WTC11 (cell line): ENCODE measurements at places on chromosomes 1 and 21.

DNA sequence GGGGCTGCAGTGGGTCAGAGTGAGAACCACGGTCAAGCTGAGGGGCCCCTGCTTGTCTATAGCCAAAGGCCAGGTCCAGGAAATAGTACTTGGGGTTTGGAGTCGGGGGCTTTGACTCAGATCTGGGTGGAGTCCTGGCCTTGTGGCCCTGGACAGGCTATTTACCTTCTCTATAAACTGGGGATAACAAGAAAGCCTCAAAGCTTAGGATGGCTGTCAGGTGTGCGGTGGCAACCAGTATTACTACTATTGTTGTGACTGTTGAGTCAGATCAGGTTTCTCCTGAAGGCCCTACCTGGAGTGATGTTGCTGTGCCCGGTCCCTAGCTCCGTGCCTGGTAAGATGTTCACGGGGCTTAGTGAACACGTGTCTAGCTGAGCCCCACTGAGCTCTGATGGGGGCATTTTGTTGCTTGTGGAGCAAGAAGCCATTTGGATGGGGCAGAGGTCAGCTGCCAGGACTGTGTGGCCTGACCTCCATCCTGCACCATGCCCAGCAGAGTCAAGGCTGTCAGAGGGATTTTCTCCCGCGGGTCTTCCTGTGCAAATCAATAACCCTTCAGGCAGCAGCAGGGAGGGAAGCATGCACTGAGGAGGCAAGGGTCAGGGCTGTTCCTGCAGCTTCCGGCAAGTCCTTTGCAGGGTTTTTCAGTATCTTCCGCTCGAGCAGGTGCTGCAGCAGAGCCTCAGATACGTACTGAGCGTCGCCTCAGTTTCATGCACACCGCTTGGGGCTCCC, 170.3 kb downstream of the CAMTA1 start:
- no peak for DNase-seq

DNA sequence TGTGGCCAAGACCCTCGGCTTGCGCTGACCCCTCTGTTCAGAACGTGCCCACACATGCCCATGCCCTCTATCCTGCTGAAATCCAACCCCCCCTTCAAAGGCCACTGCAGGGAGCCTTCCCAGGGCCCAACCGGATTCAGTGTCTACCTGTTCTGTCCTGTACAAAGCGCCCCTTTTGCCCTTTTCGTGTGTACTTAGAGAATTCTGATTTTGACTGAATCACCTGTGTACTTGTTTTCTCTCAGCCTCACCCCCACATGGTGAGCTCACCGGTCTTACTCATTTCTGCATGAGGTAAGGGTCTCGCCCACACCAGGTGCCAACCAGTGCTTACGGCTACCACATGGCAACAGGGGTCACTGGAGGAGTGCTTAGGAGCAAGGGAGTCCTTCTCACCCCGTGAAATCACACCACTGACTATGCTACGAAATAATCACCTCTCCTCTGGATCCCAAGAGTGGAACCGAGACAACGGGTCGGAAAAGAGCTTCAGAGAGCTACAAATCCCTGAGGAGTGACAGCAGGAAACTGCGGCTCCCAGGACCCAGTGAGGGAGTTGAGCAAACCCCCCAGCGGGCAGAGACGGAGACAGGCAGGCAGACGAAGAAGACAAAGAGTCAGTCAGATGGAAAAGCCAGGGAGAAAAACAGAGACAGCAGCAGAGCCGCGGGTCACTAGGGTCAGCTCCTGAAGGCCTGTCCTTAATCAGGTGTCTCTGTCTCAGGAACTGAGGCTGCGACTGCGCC, 2.1 kb upstream of the S100A2 start:
- no peak for DNase-seq

DNA sequence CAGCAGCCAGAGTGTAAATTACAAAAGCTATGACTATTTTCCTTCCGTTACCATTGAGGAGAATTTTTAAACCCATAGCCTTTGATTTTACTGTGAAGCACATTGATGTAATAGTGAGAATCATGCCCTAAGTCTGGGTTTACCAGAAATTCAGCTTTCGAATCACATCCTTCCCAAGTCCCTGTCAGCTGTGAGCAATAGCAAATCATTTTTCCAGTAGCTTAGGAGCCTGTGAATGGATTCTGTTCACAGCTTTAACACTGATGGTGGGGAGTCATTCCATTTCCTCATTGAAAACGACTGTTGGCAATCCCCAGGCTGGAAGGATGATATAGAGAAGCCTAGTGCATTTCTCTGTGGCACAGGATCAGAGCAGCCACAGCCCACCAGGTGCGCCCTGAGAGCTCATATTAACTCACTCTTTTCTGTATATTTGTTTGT, 82.2 kb upstream of the C1orf105 start:
- DNase-seq = no peak

- no peak for DNase-seq
These were observed 9.2 kb downstream of the ZBTB48 start for GRCh38 chr1:6588893-6589520.

DNA sequence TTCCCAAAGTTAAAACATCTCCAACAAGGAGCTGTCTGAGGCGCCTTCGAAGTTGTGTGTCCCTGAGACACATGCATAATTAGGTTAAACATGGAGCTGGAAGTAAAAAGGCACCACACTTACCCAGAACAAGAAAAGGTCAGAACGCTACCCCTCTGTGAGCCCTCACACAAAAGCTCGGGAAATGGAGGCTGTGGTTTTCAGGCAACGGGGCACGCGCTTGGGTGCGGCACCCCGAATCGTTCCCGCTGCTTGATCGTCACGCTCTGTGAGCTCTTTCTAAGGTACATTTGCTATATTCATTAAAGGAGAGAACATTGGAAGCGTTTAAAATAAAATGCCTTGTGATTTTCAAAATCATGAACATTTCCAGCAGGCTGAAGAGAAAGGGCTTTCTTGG, 12.5 kb downstream of the CAPN8 start:
- no peak for DNase-seq
